ENCODE measurements at places on chromosomes 1 and 21. TPM values are rescaled to one million over a fixed set of nuclear protein-coding genes. Genes with fewer than 3 reads are reported as not detected.

OXCT2 gene
- not detected for total RNA-seq

KCNT2 gene
- not detected for total RNA-seq

DNA sequence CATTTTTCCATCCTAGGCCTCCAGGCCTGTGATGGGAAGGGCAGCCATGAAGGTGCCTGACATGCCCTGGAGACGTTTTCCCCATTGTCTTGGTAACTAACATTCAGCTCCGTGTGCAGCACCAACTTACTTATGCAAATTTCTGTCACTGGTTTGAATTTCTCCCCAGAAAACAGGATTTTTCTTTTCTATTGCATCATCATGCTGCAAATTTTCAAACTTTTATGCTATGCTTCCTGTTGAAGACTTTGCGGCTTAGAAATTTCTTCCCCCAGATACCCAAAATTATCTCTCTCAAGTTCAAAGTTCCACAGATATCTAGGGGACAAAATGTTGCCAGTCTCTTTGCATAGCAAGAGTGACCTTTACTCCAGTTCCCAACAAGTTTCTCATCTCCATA lies 25.2 kb upstream of the SELE start:
- DNase-seq, result no peak

- no peak for DNase-seq
Observed at GRCh38 chr1:215005078-215005477, 77.5 kb upstream of the KCNK2 start.

- DNase-seq, result no peak
Observed at GRCh38 chr1:114564141-114564540, 17.3 kb downstream of the BCAS2 start.
